ENCODE measurements at places on chromosomes 11 and 22. TPM values are rescaled to one million over a fixed set of nuclear protein-coding genes. Genes with fewer than 3 reads are reported as not detected.

The ANKK1 gene
- 0.43 TPM for total RNA-seq

The ACRV1 gene
- not detected for total RNA-seq

The MUC6 gene
- not detected for total RNA-seq

The DNAJB7 gene
- total RNA-seq, result not detected

The CASP4 gene
- 92.7 TPM for total RNA-seq

The CATSPERZ gene
- total RNA-seq, result not detected

The PRAME gene
- 14.1 TPM for total RNA-seq

The MN1 gene
- total RNA-seq, result 8.4 TPM

Measured in A673 (cell line).